ENCODE measurements at places on chromosomes 16 and 17.

GRCh38 chr17:75615301-75615700 is 17.9 kb upstream of the SMIM5 start:
- ATAC-seq = no peak

GRCh38 chr16:4976079-4976478 is 17.9 kb downstream of the SEC14L5 start:
- ATAC-seq = peak; percentile 24

DNA sequence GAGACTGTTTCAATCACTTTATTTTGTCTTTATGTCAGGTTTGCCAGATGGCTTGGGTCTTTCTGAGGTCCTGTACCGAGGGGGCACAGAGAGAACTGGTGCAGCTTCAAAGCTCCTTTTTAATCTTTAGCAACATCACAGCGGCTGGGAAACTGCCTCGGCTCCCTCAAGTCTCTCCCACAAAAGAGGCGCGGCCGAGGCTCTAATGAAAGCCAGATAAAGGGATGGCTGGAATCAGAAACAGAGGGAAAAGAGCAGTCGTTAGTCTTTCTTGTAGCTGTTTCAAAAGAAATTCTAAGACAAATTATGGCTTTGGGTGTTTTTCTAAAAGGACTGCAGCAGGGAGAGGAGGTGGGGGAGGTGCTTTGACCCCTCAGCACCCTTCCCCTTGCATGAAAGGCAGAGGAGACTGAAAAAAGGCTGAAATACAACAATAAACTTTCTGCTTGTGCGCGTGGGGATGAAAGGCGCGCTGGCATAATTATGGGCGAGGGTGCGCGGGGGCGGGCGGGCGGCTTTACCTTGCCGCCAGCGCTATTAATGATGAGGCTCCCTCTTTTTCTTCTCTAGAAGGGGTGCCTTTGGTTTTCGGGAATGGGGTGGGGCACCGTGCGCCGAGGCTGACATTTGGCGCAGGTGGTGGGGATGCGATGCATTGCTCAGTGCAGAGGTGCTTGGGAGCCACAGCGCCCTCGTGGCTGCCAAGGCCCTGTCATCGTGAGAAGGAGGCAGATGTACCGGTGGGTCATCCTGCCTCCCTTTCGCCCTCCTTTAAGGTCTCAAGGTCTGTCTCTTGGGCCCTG is 22.3 kb upstream of the BRD7 start:
- no peak for ATAC-seq

DNA sequence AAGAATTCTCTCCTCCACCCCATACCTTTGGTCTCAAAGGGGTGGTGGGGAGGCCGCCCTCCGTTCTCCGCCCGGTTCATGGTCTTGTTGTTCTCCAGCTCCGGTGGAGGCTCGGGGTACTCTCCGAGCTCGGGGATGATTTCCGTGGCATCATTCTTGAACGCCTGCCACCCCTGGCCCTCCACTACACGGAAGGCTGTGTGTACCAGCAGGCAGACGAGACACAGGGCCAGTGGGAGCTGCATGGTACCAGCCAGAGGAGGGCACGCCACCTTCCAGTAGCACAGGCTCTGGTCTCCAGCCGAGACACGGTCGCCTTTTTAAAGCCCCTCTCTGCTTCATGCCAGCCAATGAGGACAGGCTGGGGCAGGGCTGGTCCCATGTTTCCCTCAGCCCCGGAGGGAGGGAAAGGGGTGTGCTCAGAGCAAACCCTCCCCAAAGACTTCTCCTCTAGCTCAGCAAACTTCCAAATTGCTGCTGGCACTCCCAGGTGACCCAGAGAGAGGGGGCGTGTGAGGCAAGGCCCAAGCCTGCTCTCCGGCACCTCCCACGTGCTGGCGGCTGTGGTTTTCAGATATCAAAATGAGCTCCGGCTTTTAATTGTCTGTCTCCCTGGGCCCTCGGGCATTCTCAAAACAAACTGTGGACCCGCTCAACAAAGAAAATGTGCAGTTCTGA is at the start of gene SOST:
SOST (minus strand) TSS at position 295 of the 678 bp plus-strand sequence; CDS start at position 245, 50 bp downstream.
- no peak for ATAC-seq

DNA sequence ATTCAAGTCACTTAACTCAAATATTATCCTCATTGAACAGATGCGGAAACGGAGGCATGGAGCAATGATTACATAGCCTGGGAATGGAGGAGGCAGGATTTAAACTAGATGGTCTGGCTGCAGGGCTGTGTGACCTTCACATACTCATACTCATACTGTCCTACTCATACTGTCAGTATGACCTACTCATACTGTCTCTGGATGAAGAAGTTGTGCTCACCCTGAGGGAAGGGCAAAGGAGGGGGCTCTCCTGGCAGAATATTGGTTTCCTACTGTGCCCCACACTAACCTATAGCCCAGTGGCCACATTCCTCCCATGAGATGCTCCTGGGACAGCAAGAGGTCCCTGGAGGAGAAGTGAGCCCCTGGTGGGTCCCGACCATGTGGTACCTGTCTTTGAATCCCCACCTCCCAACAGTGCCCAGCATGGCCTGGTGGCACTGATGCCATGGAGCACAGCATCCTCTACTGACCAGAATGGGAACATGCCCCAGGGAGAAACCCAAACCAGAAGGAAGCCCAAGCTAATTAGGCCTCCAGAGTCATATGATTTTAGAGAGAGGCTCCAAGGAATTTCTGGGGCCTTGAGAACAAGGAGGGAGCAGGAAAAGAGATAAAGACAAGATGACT is 197.3 kb upstream of the SDK2 start:
- no peak for ATAC-seq

DNA sequence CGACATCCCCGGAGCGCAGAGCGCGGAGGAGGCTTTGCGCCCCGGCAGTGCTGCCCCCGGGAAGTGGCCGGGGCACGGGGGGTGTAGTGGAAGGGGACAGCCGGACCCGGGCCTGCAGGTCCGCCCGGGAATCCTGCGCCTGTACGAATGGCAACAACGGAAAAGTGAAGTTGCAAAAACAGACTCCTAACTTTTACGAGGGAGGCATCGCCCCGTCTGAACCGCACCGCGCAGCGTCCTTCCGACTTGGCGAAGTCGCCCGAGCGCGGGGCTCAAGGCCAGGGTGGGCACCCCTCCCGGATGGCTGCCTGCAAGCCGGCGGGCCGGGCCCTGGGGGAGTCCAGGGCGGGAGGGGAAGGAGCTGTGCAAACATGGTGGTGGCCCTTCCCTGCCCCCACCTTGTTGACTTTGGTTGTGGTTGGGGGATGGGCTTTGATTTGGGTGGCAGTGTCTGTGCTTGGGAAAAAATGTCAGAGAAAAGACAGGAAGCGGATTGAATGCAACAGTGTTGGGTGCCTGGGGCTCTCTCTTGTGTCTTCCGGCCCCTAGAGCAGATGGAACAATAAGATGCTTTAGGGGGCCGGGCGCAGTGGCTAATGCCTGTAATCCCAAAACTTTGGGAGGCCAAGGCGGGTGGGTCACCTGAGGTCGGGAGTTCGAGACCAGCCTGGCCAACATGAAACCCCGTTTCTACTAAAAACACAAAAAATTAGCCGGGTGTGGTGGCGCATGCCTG is 675 bp downstream of the RNF213 start:
- ATAC-seq = no peak

DNA sequence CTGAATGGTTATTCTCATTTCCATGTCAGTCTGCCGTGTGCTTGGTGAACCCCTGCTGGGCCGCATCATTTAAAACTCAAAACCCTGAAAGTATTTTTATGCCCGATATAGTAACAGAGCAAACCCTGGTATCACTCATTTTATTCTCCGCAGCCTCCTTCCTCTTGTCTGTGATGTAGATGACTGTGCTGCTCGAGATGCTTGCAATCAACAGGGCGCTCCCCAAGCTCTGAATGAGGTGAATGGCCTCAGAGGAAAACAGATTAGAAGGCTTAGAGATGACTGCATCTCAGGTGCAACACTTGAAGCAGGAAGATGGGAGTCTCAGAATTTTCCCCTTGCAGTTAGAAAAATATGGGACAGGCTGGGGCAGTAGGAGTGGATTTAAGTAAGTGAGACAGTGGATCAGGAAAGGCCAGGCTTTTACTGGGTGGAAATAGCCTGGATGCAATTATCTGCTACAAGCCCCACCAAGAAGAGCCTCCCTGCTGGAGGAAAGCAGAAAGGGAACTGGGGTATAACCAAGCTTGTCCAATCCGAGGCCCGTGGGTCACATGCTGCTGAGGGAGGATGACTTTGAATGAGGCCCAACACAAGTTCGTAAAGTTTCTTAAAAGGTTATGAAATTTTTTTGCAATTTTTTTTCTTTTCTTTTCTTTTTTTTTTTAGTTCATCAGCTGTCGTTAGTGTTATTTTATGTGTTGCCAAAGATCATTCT is 166.9 kb downstream of the CDH13 start:
- no peak for ATAC-seq

GRCh38 chr17:39697961-39698360 is 1.9 kb upstream of the ERBB2 start:
- ATAC-seq = no peak
